NCI-H1105 (cell line): ENCODE measurements at places on chromosomes 16 and 17.

DNA sequence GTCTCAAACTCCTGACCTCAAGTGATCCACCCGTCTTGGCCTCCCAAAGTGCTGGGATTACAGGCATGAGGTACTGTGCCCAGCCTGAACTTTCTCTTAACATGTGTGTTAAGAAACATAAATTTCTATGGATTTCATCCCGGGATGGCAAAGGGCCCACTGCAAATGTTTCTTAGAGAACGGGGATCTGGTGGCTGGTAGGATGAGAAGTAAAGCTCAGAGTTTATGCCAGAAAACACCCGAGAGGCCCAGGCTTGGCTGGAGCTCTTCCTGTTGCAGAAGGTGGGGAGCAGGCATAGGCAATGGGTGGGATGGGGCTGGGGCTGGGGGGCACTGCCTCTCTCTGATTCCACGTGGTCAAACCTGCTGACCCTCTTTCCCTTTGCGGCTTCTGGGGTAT is 5.6 kb upstream of the CARHSP1 start:
- DNase-seq = no peak

- no peak for DNase-seq
Observed at GRCh38 chr17:32692179-32692578, 184.7 kb downstream of the MYO1D start.

GRCh38 chr17:46983782-46984181 is 4.7 kb upstream of the RPRML start:
- no peak for DNase-seq

GRCh38 chr17:44280392-44280937 is 12.5 kb upstream of the SLC4A1 start:
- DNase-seq = no peak

DNA sequence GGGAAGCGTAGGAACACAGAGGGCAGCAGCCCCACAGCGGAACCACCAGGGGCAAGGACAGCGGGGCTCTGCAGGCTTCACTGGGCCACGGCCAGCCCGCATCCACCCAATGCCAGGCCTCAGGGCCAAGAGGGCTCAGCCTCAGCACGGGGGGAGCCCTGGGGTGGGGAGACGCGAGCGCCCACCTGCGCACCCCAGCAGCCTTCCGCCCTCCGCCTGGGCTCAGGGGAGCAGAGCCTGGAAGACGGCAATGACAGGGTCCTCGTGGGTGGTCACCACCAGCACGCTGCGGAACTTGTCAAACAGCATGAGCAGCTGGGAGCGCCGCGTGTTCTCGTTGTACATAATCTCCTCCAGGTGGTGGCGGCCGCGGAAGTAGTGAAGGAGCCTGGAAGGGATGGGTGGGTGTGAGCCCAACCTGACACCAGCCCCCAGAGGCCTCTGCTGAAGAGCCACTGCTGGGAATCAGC is 8.5 kb downstream of the MPG start:
- DNase-seq = no peak
